HuH-7 (cell line): ENCODE measurements at places on chromosomes 7 and 10.
A peak's percentile ranks its signal among the peaks of the same experiment; 100 is the strongest.

DNA sequence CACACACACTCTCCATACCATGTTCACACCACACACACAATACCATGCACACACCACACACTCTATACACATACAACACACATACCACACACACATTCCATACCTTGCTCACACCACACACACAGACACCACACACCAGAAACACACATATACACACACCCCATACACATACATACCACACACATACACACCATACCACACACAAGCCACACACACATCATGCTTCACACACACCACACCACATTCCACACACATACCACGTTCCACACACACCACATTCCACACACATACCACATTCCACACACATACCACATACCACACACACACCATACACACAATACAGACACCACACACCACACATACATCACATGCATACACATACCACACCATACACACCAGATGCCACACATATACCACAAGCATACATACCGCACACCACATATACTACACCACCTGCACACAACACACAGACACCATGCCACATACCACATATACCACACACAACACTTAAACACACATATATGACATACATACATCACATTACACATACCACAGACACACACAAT lies 282.7 kb downstream of the POU6F2 start:
- no peak for DNase-seq

- no peak for DNase-seq
Measured at GRCh38 chr10:128062331-128062880, 63.8 kb downstream of the MKI67 start.

DNA sequence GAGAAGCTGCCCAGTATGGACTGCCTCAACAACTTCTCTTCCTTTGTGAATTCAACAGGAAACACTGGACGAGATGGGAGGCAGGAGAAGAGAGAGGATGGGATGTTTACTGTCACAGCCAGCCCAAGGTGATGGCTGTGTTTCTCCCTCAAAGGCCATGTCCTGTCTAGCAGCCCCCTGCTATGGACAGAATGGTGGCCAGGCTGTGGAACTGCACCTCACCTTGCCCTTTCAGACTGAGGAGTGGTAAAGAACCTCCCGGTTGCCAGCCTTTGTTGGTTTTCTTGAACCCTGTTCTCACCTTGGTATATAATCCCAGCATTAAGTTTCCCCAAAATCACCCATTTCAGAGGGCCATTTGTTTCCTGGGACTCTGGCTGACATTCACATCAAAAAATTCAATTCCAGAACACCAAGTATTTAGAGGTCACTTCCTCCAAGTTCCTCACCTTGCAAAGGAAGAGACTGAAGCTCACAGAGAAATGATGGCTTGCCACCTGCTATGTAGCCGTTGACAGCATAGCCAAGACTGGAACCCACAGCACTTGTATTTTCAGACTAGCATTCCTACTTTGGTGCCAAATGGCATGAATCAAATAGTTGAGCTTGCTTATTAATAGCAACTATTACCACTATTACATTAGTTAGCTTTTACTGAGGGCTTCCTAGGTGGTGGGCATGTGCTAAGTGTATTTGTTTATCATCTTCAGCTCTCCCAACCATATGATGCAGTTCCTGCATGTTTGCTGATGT lies 224.0 kb upstream of the GRB10 start:
- DNase-seq, result no peak

DNA sequence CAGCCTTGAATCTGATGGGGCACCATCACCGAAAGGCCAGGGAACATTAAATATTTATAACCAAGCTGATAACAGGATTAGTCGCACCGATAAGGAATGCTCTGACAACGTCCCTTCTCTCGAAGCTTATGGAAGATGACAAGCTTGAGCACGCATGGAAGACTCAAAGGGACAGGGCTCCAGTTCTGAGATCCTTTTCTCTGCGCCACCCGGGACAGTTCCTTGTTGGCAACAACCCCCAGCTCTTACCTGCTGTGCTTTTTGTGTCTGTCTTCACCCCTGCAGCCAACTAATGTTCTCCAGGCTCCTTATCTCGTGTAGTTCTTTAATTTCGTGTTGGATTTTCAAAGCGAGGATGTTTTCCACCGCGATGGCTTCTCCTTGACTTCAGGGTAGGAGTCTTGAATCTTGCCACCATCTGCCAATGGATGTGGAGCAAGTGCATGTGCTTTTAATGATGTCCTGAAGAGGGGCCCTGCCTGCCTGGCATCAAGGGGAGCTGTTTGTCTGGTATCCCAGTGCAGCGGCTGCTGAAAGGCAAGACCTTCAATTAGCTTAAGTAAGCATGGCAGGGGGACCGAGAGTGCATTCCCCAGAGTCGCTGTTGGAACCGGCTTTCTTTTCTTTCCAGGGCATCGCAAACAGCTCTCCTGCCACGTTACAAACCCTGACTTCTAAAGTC lies 354 bp upstream of the FERD3L start:
- DNase-seq, result no peak

DNA sequence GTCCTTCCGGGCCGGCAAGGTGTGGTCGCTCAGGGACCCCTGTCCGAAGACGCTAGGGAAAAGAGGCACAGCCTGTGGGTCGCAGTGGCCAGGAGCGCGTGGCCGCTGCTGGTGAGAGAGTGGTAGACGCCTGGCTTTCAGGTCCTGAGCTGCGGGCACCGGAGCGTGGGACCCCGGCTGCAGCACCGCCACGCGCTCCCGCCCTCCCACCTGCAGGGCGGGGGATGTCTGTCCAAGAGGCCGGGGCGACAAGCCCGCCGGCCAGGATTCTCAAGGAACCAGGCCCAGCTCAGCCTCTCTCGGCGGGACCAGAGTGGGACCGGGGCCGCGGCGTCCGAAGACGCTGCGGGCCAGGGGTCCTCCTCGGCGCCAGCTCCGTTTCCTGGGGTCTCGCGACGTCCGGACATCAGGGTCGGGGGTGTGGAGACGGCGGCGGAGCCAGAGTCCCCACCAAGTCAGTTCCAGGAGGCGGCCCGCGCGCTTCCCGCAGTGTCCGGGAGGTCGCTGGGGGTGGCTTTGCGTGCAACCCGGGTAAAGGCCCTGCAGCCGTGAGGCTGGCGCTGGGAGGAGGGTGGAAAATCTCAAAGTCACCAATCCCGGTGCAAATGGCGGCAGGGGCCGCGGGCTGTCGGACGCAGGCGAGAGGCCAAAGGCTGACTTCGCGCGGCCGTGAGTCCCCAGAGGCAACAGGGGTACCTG lies 5.5 kb downstream of the ZNF503 start:
- peak; percentile 50 for DNase-seq

- no peak for DNase-seq
Measured at GRCh38 chr7:112982441-112983063, 104.1 kb downstream of the GPR85 start.

DNA sequence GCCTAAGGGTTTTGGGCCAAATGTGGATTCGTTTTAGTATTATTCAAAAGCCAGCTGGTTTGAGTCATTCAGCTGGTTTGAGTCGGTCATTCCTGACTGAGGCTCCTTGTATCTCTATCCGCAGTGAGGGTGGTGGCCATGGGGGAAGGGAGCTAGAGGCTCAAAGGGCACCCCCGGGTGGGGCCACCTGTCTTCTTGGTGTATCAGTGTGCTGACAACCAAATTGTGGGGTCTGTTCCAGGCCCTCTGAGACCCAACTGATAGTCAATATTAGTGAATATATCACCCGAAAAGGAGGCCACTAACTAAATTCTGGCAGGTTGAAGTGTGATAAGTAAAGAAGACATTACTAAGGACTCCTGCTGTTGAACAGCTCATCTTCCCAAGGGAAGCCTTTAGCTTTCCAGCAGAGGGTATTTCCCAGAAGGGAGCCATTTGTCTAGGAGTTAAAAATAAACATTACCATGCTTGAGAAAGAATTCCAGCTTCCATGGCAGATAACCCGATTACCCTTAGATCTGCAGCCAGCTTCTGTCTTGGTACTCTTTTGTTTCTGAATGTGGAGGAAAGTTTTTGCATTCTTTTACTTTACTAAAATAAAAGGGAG lies 29.9 kb upstream of the DDX50 start:
- no peak for DNase-seq

- DNase-seq, result peak; percentile 49
Measured at GRCh38 chr10:16545116-16545736, 23.5 kb upstream of the C1QL3 start.

DNA sequence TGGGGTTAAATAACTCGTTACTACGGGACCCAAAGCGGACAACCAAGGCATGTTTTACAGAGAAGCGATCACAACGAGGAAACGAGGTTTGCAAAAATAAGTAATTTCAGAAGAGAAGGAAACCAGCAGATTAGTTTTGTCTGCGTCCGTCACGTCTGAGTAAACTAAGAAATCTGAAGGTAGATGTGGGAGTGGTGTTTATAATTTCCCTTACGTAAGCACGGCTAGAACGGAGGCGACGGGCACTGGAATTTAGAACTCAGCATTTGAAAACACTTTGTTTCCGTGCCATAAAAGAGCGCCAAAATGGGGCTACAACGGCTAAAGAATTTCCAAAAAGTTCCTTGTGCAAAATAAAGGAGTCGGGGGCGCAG lies 718 bp upstream of the UMAD1 start:
- DNase-seq, result no peak

- DNase-seq, result no peak
Measured at GRCh38 chr10:113823389-113823788, 30.5 kb downstream of the DCLRE1A start.

GRCh38 chr10:61097026-61097425 lies 153.0 kb upstream of the RHOBTB1 start:
- DNase-seq, result no peak

- no peak for DNase-seq
Measured at GRCh38 chr10:26978519-26978918, 117.8 kb upstream of the ABI1 start.

- no peak for DNase-seq
Measured at GRCh38 chr7:101236292-101236835, 1.2 kb downstream of the CLDN15 start.

GRCh38 chr10:61024151-61024855 lies 80.3 kb upstream of the RHOBTB1 start:
- no peak for DNase-seq
